ENCODE measurements at places on chromosomes 6 and 20.

DNA sequence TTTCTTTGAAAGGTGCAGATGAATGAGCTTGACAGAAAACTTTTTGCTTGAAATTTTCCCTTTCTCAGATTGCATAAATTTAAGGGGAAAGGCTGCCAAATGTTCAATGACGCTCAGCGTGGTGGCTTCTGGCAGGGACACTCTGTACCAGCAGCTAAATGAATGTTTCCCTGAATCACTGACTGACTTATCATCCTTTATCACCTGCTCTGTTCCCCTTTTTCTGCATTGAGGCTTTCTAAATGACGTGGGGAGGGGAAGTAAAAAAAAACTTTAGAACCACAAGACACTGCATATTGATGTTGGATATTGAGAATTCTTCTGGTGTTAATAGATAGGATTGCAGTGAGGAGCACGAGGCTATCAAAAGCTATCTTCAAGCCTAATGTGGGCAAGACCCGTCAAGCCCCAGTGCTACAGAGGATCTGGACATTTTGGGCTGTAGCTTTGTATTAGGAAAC is 46.9 kb upstream of the ENPP5 start:
- DNase-seq, result no peak

DNA sequence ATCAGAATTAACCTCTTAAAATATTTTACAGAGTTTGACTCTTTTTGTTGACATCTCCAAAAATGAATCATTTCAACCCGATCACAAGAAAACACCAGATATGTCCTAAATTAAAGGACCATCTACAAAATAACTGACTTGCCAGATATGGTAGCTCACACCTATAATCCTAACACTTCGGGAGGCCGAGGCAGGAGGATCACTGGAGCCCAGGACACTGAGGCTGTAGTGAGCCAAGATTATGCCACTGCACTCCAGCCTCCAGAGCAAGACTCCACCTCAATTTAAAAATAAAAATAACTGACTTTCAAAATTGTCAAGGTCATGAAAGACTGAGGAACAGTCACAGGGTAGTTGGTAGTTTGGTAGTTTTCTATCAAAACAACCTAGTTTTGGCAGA is 34.9 kb downstream of the DCDC2 start:
- no peak for DNase-seq

DNA sequence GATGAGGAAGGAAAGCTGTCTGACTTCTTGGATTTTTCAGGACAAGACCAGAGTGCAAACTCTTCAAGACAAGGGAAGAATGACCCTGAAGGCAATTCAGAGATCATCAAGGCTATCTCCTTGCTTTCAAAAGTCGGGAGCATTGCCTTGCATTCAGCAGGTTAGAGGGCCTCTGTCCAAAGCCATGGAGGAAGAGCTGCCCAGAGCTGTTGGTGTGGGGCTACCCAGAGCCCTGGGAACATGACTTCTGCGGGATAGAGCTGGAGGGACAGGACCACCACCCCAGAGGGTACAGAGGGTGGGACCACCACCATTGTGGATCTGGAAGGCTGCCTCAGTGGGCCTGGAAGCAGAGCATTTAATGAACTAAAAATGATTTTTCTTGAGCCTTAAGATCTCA is 5.2 kb upstream of the SRXN1 start:
- DNase-seq, result no peak

GRCh38 chr6:33458676-33459075 is 4.3 kb downstream of the ZBTB9 start:
- DNase-seq, result no peak

DNA sequence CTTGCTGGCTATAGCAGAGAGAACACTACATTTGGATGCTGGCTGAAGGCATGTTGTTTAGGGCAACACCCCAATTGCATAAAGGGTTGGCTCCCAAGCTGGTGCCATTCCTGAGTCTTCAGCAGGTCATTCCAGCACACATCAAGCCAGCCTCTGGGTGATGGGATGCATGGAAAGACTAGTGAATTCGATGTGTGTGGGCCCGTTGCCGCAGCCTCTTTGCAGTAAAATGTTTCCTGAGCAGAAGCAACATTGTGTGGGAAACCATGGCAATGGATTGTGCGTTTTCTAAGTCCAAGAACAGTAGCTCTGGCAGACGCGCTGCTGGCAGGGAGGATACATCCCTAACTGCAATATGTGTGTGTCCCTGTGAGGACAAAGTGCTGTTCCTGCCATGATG is 142.4 kb upstream of the SLC24A3 start:
- no peak for DNase-seq

GRCh38 chr20:59002874-59003399 is 4.1 kb downstream of the CTSZ start:
- no peak for DNase-seq

- no peak for DNase-seq
Measured at GRCh38 chr20:17641993-17642392, 40.0 kb downstream of the RRBP1 start.

- DNase-seq, result no peak
Measured at GRCh38 chr20:62777528-62777830, 18.8 kb upstream of the MRGBP start.

DNA sequence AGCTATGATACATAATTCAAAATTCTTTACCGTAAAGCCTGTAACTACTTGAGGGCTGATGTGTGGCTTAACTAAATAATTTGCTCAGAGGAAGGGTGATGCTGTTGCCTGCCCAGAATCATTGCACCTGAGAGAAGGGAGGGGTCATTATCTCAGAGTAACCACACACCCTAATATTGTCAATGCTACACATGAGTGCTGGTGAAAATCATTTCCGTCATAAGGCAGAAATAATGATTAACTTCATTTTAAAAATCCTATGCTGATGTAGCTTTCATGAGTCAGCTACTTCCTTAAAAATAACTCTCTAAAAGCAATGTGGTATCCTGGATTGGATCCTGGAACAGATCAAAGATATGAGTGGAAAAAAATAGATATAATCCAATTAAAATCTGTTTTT is 146.4 kb upstream of the FAM83B start:
- no peak for DNase-seq

DNA sequence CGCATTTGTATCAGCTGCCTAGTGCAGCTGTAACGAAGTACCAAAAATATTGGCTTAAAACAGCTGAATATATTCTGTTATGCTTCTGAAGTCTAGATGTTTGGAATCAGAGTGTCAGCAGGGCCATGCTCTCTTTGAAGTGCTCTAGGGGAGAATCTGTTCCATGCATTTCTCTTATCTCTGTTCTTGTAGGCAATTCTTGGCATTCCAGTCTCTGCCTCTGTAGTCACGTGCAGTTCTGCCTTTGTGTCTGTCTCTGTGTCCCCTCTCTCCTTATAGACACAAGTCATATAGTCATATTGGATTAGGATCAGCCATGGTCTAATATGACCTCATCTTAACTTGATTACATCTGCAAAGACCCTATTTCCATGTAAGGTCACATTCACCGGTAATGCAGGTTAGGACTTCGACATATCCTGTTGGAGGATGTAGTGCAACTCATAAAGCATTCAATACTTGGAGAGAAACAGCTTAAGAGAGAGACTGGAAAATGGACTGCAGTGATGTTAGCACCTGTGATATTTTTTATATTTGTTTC is 18.6 kb downstream of the FAM83B start:
- DNase-seq, result no peak

DNA sequence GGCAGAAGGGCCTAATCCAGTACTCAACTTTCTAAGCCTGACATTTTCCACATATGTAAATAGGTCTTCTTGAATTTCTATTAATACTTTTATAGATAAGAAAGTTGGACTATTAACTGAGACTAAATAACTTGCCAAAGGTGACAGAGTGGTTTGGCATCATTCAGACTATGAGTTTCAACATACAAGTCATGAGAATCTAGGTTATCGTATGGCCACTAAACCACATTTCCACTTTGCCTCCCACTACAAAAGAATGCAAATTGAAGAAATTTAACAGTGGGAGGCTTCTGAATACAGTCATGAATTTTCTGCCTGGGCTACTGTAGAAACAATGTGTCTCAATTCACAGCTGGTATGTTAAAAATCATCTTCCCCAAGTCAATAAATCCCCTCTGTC is 531.0 kb upstream of the AGPAT4 start:
- DNase-seq, result no peak

GRCh38 chr6:170459451-170459850 is 93.7 kb downstream of the PSMB1 start:
- DNase-seq, result no peak

- DNase-seq, result no peak
Measured at GRCh38 chr6:79079561-79080041, 1.5 kb upstream of the PHIP start.

DNA sequence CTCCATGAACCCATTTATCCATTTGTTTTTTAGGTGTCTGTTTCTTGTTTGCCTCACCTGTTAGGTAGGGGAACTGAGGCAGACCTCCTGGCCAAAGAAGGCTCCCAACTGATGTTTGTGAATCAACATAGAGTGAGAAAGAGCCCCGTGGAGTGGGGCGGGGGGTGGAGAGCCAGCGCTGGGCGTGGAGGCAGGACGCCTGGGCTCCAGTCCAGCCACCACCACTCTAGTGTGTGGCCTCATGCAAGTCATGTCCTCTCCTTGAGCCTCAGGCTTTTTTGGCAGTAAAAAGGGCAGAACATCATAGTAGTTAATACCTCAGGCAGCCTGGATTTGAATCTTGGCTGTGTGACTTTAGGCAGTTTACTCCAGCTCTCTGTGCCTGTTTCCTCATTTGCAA is 42.2 kb upstream of the SCRT2 start:
- DNase-seq, result no peak

DNA sequence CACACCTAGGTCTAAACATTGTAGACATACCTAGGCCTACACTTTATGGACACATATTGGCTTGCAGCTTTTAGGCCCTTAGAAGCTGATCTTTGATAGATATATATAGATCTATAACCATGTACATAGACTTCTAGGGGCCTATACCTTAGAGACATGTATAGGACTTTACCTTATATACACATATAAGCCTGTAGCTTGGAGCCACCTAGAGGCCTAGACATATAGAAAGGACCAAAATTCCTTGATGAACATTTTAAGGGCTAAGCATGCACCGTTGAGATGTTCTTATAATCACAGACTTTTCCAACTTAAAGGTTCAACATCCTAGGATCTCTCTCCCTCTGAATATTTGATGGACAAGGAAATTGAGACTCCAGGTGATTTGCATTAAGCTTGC is 371.7 kb upstream of the SASH1 start:
- DNase-seq, result no peak

DNA sequence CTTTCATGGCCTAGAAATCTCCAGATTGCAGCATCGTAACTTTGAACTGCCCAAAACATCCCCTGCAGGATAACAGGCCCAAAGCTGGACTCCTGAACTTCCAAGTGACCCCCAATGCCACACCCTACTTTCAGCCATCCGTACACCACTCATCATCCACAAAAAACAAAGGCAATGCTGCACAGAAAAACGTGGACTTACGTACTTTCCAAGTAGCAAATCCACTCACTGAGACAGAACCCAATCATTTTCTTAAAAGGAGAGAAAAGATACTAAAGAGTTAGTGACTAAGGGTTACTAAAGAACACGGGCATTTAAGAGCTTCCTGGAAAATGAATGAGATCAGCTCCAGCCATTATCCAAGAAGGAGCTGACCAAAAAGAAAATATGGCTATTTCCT is 211.0 kb downstream of the WDR27 start:
- no peak for DNase-seq

DNA sequence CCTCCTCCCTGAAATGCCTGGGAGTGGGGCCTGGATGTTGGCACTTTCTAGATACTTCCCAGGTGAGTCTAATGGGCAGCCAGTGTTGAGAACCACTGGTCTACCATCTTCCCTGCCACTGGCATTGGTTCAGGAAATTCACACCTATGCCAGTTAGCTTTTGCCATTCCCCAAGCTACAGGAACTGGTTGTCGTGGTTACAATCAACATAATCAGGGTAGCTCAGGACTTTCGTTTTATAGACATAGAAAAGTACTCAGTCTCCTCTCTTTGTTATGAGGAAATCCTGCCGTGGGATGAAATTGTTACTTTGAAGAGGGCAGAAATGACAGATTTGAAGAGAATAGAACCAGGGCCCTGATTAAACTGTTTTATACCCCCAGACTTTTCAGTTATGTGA is 127.9 kb upstream of the FOXO3 start:
- no peak for DNase-seq

DNA sequence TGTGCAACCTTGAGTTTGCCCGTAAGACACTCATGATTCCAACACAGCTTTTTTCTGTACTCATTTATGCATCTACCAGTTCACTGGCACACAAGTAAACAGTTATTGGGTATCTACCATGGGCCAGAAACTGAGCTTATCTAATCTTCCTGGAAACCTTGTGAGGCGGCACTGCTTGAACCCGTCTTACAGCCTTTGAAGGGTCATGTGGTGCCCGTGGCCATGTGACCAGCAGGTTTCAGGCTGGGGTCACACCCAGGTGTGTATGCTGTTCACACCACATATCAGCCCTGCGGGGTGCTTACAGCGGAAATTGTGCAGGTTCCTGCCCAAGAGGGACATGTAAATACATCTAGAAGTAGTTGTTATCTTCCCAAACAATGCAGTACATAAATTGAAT is 6.1 kb downstream of the THBD start:
- no peak for DNase-seq

All from stimulated activated CD8-positive, alpha-beta memory T cell treated with anti-CD3 and anti-CD28 coated beads, Interleukin-4, amount 100 ng/mL, for 1 hour (primary cell).